ENCODE measurements at places on chromosomes 11 and 22.

DNA sequence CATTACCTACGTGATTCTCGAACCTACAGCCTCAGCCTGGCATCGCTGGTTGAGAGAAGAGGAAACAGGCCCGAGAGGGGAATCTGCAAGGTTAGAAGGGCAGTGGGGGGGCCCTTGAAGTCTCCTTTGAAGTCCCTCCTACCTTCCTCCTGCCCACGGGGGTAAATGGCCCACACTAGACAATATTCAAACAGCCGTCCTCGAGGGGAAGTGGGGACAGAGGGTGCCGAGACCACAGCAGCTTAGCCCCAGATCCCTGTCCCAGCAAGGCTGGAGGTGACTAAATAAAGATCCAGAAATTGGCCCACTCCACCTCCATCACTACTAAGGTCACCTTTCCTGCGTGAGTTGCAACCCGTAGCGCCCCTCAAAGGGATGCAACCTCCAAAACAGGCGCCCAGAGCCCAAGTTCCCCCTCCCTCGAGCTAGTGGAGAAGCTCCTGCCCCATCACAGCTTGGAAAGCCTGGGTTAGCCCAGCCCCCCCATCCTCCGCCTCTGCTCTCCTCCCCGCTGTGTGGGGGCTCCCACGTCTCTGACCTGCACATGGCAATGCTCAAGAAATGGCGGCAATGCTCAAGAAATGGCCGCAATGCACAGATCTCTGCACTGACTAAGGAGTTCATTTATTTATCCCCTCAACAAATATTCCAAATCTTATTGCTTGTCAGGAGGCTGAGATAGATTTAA lies 788 bp upstream of the RASL10A start:
- no peak for DNase-seq

DNA sequence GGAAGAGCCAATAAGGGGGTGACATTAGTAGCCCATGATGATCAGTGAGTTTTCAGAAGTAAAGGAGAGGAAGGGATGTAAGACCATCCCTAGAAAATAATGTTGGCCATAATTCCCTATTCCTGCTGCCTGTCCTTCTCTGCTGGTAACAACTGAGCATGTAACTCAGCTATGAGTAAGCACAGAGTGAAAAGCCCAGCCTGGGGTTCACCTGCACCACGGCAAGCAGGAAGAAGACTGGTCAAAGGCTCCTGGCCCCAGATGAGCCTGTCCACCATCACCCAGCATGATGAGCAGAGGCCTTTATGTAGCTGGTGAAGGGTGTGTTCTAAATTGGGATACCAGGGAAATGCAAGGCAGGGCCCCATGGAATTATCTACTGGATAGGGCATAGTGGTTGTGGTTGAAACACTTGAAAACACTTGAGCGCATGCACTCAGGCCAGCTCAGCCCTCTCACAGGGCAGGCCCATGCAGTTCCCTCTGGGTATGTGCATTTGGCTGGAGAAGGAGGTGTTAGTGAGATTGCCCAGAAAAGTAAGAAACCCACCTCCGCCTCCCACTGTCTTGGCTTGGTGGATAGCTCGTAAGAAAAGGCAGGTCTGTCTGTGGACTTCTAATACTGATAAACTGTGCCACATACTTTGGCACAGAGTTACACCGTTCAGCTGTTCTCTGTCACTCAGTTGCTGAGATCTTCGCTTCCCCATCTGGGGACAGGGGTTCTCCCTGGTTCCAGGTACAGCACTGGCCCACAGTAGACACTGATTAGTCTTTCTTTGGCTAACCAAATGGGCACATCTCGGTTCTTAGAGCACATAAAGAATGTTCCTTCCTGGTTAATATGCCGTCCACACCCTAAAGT lies 86.8 kb downstream of the AMOTL1 start:
- no peak for DNase-seq

DNA sequence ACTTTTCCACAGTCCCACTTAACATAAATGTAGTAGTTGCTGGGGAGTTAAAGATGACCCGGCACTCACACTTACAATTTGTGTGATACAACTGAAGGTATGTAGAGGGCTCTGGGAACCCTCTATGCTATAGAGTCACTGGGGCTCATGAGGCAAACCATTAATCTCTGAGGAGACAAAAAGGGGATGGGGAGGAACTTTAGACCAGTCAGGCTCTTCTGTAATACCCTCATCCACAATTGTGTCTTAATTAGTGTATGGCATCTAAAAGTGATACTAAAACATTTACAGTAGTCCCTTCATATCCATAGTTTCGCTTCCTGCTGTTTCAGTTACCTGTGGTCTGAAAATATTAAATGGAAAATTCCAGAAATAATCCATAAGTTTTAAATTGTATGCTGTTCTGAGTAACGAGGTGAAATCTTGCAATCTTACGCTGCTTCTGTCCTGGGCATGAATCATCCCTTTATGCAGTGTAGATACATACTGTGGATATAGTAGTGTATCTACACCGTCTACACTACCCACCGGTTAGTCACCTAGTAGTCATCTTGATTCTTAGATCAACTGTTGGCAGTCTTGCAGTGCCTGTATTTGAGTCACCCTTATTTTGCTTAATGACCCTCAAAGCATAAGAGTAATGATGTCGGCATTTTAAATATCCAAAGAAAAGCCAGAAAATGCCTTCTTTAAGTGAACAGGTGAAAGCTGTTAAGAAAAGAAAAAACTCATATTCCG lies 12.2 kb downstream of the CBL start:
- DNase-seq: no peak

DNA sequence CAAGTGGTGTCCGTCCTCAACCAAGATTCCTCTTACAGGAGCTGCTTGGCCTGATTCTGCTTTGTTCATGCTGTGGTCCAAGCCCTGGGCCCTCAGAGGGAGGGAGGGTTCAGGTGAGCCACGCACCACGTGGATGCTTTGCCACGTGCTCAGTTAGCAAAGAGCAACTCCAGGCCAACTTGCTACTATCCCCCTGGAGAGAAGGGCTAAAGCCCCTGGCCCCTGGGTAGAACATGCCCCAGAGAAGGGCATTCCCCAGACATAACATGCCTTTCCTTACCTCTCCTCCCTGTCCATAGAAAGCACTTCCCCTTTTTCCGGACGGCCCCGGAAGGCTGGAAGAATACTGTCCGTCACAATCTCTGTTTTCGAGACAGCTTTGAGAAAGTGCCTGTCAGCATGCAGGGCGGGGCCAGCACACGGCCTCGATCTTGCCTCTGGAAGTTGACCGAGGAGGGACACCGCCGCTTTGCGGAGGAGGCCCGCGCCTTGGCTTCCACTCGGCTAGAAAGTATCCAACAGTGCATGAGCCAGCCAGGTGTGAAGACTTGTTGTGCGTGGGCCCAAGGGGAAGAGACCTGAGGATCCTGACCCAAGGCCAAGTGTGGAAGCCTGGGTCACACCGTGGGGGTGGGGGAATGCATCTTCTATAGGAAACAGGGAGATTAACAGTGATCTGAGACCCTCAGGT lies 8.8 kb downstream of the FOXR1 start:
- DNase-seq: no peak

DNA sequence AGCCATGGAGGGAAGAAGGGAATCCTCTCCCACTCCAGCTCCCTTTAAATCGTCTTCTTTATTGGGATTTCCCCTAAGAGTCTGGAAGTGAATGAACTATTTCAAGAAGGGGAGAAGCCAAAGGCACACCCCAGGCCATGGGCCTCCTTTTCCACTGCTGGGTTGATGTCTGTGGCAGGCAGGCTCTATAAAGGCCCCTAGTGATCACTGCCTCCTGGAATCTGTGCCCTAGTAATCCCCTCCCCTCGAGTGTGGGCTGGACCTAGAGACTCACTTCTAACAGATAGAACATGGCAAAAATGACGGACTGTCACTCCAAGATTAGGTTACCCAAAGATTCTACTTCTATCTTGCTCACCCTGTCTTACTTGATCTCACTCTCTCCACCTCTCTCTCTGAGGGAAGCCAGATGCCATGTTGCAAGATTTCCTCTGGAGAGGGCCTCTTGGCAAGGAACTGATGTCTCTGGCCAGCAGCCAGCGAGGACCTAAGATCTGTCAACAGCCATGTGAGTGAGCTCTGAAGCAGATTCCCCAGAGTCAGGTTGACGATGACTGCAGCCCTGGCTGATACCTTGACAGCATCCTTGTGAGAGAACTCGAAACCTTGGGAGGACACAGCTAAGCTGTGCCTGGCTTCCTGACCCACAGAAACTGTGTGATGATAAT lies 444.8 kb downstream of the SOX6 start:
- DNase-seq: no peak

- no peak for DNase-seq
Observed at GRCh38 chr22:45911601-45912271, 65.2 kb downstream of the WNT7B start.
